ENCODE measurements at places on chromosomes 3 and 15. TPM values are rescaled to one million over a fixed set of nuclear protein-coding genes. Genes with fewer than 3 reads are reported as not detected.

DNA sequence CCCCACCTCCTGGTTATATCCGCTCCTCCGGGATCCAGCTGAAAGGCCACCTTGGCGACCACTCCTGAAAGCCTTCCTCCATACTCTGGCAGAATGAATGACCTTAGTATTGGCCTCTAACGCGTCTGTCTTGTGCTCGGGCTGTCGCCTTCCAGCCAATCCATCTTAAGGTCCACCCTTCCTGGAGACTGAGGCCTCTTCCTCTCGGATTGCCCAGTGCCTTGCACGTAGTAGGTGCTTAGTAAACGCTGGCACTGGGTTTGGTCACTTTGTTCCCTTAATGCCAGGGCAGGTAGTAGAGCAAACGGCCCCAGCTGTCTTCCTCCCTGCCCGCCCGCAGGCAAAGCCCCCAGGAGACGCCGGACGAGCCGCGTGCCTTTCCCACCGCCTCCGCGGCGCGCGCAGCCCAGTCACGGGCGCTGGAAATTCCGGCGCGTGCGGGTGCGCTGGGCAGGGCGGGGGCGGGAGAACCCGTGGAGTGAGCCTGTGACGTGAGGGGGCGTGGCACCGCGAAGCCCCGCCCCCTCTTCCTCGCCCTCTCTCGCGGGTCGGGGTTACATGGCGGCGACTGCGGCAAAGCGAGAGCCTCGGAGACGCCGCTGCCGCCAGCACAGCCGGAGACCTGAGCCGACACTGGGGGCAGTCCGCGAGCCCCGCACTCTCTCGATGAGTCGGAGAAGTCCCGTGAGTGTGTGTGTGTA lies at the start of gene MAPK6:
Gene MAPK6 (plus strand): TSS at position 527 of the 701 bp plus-strand sequence. CDS start 27,242 bp downstream, outside the sequence.
- peak; percentile 93 for DNase-seq
- H3K27me3 ChIP-seq: no peaks in the 10 kb centered on the region
- peaks cover 9% of the 10 kb centered on the region for H3K4me1 ChIP-seq
- H3K27ac ChIP-seq: peak within 1 kb of the TSS; percentile 97
- peak within 1 kb of the TSS; percentile 84 for H3K4me3 ChIP-seq
- H3K36me3 ChIP-seq: peaks cover 29% of the 10 kb centered on the region

GRCh38 chr15:68672781-68673205 lies 94.0 kb downstream of the CORO2B start:
- H3K36me3 ChIP-seq: no peaks in the 10 kb centered on the region
- no peak overlapping the region for H3K27ac ChIP-seq
- peaks cover 80% of the 10 kb centered on the region for H3K27me3 ChIP-seq
- peaks cover 9% of the 10 kb centered on the region for H3K4me1 ChIP-seq

- peaks cover 59% of the 10 kb centered on the region for H3K27me3 ChIP-seq
- DNase-seq: no peak
- H3K36me3 ChIP-seq: no peaks in the 10 kb centered on the region
- H3K4me3 ChIP-seq: no peak overlapping the region
These were observed 19.1 kb downstream of the CRABP1 start for GRCh38 chr15:78359041-78359808.

GRCh38 chr3:101984356-101984755 lies 135.0 kb downstream of the NFKBIZ start:
- H3K4me1 ChIP-seq: peaks cover 12% of the 10 kb centered on the region
- no peak overlapping the region for H3K4me3 ChIP-seq
- H3K27ac ChIP-seq: no peak overlapping the region

Gene AADACL2
- not detected for total RNA-seq
